NCI-H526 treated with DMSO at 0.1 percent for 48 hours (cell line): ENCODE measurements at places on chromosomes 3 and 15.

DNA sequence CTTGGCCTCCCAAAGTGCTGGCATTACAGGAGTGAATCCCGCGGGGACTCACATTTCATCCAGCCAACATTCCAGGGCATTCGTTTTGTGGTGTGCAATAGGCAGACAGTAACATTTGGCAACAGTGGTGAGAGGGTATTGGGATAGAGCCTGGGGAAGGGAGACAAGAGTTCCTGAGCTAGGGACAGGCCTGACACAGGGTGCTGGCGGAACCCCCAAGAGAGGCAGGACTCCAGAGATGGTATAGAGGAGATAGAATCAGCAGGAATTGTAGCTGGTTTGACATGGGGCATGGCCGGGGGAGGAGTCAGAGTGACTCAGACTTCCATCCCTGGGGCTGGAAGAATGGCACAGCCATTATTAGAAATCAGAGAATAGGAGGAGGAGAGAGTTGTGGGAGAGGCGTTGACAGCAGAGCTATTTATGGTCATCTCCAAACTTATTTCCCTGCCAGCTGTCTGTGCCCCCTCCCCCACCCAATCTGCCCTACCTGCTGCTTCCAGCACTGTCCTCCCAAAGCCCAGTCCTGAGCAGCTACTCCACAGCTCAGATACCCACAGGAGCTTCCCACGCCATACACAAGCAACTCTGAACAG, 4.4 kb upstream of the IDH2 start:
- DNase-seq = peak; percentile 10

- DNase-seq = no peak
Measured at GRCh38 chr3:40680685-40681657, 156.2 kb downstream of the ZNF621 start.

GRCh38 chr3:184556582-184557347, 4.8 kb upstream of the EPHB3 start:
- DNase-seq = no peak

DNA sequence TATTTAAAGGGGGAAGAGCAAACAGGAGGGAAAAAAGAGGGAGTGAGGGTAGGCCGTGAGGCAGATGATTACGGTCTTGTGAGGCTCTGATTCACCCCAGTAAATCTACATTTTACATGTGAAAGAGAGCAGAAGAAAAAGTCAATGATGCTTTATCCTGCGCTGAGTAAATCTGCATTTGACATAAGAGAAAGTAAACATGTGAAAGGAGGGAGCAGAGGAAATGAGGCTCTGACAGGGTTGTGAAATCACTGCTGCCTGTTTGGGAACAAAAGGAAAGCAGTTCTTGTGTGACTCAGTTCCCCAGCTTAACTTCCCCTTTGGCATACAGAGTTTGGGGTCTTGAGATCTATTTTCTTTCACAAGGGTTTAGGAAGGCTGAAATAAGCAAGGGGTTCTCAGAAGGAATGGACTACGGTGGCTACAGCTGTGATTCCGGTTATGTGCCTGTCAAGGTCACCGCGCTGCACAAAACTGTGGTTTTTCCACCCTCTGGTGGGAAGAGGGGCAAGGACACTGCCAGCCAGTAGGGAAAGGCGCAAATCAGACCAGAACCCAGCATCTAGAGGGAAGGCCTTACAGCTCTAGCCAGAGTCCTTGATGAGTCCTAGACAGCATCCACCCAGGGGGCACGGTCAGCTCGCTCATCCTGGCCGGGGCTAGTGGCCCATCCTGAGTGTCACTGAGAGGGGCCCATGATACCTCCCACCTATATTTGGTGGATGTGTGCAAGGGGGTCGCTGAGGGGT, 18.9 kb upstream of the HCN4 start:
- DNase-seq = no peak

DNA sequence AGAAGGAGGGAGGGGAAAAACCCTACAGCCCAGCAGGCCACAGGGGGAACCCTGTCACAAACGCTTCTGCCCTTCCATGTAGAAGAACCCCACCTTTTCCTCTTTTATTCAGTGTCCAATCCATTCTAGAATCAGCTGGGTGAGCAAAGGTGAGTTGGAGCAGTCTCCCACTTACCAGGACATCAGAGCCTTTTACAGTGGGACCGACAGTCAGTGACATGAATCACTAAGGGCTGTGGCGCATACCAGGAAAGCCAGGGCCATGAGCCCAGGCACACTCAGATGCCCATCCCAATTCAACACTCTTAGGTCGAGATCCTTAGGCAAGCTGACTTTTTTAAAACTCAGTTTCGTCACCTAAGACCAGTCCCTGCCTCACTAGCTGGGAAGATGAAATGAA, 146.1 kb downstream of the AQP9 start:
- no peak for DNase-seq

GRCh38 chr3:114558271-114558670, 264.4 kb downstream of the TIGIT start:
- DNase-seq = no peak

- no peak for DNase-seq
Measured at GRCh38 chr3:11764931-11765363, 81.7 kb downstream of the TAMM41 start.

DNA sequence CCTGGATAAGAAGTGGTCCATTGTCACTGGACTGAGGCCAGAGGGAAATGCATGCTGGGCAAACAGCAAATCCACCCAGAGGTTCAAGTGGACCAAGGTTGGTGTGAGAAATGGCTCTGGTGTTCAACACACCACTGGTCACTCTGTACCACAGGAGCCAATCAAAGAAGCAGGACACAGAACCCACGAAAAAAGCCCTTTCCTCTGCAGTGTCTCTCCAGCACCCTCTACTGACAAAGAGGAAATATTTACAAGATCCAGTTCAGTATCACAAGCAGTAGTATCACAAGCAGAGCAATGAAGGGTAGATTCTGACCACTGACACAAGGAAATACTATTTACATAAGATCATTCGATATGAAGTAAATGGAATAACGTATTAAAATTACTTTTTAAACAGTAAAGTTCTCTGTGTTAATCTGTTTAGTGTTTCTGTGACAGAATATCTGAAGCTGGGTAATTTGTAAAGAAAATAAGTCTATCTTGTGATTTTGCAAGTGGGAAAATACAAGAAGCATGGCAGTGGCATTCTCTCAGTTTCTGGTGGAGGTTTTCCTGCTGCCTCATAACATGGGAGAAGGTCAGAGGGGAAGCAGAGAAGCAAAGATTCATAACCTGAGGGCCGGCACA, 390.7 kb downstream of the EFHB start:
- peak; percentile 49 for DNase-seq

DNA sequence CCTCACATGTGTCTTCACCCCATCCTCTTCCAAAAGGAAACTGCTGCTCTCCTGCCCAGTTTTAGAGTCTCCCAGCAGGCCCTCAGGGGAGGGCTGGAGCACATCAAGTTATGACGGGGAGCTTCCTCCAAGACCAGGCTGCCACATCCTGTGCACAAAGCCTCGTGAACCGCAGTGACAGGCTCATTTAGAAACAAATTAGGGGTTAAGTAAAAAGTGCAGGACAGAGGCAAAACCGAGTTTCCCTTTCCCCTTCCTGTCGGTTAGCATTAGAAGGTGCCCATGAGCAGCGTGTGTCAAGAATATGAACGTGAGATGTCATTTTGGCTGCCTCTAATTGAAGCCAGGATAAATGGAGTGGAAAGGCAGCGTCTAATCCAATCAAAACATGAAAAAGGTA, 199.7 kb downstream of the ARRDC4 start:
- DNase-seq = no peak

DNA sequence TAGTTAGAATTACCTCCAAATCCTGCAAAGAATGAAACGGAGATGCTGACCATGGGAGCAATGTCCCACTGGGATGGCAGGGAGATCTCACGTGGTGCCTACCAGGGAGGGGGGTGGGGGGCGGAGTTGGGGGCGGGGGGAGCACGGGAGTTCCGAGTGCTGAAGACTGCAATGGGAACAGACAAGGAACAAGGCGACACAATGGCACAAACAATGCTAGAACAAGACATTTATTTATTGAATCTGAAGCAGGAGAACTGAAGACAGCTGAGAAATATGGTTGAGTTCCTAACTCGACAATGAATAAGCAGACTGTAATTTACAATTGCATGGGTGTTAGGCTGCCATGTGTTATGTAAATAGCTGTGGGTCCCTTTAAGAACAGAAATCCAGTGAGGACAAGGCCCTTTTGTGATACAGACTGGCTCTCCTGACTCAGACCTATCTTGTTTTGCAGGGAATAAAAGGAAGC, 91.2 kb downstream of the AQP9 start:
- peak; percentile 94 for DNase-seq
